NCI-H187 treated with DMSO at 0.1 percent for 48 hours (cell line): ENCODE measurements at places on chromosomes 6 and 20.

DNA sequence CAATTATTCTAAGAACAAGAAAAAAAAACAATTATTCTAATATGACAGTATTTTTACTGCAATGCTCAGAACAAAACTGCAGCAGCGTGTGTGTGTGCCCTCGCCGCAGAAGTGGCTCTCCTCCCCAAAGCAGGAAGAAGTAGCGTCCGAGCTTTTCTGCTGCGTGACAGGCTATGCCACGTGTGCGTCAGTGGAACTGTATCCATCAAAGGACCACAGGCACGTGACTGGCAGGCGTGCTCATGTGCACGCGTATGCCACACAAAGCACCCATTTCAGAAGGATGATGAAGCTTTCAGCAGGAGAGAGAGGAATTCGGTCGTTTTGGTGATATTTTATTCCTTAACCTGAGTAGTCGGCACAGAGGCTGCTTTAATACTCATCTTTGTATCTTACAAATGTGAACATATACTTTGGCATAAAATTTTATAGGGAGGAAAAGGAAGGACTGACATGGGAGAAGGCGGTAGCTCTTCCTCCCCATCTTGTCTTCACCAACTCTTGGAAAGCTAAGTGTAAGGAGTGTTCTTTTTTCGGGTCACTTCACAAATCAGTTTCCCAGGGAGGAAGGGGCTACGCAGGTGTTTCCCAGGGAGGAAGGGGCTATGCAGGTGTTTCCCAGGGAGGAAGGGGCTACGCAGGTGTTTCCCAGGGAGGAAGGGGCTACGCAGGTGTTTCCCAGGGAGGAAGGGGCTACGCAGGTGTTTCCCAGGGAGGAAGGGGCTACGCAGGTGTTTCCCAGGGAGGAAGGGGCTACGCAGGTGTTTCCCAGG, 3.4 kb downstream of the TCFL5 start:
- no peak for DNase-seq

GRCh38 chr6:155373276-155373675, 59.0 kb upstream of the TFB1M start:
- no peak for DNase-seq

- DNase-seq, result no peak
Observed at GRCh38 chr20:63073738-63074065, 66.9 kb upstream of the BHLHE23 start.

GRCh38 chr20:58706975-58707681, 14.5 kb downstream of the NPEPL1 start:
- DNase-seq, result no peak

DNA sequence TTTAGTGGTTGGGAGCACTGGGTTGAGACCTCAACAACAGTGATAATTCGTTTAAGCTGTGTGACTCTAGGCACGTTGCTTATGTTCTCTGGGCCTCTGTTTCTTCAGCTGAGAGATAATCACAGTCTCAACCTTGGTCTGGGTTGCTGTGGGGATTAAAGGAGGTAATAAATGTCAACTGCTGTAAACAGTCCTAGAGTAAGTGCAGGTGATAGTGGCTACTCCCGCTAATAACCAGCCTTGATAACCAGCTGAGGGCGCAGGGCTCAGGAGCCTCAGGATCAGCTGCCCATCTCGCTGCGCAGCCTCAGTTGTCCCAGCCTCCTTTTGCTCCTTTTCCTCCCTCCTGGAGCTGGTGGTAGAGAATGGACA, 58.0 kb downstream of the JARID2 start:
- no peak for DNase-seq

DNA sequence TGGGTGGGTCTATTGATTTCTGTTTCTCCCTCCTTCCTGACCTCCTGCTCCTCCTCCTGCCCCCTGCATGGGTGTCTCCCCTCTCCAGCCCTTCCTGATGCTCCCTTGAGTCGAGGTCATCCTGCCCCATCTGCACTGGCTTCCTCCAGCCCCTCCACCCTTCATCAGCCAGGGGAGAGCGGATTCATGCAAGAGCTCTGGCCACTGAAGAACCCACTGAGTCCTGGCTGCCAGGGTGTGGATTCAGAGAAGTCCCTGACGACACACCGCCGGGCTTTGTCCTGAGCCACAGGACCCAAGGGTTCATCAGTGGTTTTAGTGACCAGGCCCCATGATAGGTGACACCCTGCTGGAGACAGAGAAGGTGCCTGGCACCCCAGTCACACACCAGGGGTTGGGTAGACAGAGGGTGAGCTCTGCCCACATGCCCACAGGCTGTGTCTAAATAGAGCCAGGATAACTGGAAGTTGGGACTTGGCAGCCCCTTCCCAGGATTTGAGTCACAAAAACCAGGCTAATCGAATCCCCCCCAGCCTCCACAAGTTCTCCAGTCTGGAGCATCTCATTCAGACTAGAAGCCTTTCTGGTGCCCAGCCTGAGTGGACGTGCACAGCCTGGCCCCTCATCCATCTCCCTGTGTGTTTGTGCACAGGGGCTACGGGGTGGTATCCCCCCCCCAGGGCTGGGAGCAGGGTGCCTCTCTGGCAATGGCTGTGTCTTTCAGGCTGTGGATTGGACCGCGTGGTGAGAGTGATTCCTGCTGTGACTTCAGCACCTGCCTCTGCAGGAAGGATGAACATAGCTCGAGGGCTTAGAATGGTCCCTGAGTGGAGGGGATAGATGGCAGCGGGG, 1.2 kb downstream of the GFRA4 start:
- DNase-seq, result no peak

DNA sequence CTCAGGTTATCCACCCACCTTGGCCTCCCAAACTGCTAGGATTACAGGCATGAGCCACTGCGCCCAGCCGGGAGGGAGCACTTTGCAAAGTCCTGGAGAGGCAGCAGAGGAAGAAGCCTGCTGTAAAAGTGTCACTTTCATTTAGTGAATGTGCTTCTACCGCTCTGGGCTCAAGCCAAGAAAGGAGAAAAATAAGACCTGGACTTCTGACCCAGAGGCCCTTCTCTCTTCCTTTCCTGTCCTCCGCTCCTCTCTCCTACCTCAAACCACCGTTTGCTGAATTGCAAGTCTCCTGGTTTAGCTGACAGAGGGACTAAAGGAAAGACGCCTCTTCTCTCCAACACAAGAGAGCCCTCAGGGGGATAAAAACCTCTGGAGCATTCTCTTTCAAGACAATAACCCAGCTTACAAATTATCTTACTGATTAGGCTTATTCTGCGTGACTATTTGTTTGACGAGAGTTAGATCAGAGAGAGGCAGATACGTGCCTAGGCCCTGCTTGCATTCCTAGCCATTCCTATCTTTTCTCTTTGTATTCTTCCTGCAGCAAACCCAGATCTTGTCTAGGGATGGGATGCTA, 84.2 kb upstream of the SLC22A23 start:
- DNase-seq, result no peak

DNA sequence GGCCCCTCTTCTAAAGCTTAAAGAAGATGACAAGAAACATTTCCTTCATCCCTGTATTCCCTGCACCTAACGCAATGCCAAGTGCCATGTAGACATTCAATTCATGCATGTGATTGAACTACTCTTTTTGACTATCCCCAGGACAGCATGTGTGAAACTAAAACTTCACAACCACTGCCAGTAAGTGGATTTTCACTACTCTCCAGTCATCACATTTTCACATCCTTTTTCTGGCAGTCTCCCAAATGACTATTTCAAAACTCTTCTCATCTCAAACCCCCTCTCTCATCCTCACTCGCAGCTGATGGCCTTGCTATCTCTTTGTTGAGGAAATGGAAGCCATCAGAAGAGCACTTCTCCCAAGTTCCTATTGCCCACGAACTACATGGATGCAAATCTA, 122.6 kb downstream of the OPRM1 start:
- no peak for DNase-seq

DNA sequence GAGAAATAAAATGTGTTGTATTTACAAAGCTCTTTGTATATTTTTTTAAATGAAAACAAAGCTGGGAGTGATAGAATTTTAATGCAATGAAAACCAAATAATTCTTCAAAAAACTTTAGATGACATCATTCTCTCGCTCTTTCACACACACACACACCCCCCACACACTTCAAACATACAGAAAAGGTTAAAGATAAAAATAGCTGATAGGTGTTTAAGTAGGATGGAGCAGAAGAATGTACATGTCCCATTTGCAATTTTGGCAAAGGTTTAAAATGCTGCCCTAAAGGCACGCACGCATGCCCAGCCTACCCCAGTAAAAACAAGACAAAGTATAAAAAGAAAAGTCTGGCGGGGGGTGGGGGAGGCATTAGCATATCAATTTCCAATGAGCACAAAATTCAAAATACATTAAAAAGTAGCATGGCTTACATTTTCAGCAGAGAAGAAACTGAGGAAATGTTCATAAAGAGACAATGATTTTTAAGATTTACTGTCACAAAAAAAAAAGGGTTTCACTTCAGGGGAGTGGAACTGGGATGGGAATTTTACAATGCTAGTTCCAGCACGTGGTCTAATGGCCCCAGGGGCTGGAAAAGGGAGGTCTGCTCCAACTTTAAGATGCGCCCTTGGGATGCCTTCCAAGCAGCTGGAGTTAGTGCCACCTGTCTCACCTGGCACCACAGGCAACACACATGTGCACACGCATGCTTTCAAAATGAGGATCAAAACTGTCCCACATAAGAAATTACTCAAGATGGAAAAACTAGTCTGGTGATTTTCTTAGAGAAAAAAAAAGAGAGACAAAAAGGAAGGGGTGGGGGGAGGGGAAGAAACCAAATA, 55.1 kb upstream of the NFATC2 start:
- DNase-seq, result no peak

GRCh38 chr6:45272626-45273025, 55.5 kb upstream of the RUNX2 start:
- no peak for DNase-seq

DNA sequence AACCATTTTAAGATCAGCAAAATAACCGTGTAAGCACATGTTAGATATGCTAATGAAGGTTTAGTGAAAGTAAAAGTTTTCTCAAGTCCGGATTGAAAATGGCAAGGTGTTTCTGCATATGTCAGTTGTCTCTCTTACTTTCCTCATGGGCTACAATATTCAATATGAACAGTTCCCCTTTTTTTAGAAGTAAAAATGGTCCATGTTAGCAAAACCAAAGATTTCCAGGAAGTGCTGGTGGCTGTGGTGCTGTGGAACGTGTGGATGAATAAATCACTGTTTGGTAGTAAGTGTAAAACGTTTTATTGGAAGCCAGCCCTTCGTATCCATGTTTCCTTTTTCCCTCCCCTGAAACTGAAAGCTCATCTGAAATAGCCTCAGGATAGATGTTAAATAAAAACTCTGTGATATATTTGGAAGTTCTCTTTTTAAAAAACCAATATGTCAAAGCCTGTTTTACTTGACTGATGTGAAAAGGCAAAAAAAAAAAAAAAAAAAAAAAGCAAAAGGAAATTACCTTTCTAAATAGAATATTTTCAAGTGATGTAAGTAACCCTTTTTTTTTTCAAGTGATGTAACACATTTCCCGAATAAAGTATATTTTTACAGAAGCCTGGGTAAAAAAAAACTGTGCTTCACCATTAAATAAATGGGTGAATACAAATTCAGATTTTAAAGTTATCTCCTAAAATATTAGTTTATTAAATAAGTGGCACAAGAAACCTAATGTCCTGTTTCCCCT, 41.9 kb downstream of the PLEKHG1 start:
- DNase-seq, result no peak

GRCh38 chr20:45032276-45032675, 66.0 kb downstream of the STK4 start:
- DNase-seq, result no peak

DNA sequence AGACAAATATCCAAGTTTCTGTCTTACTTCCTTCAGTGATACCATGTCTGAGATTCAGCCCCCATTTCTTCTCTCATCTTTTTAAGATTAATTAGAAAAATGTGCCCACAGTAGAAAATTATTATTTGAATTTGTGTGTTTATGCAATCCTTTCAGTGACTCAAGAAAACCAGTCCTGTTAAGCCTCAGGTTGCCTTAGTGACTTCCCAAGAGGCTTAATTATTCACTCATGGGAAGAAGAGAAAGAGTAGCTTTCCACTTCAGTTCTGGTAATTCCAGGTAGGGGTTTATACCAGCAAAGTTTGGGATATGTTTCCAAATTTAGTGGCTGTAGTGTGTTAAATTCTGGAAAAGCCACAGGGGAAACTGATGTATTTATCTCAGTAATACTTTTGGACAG, 149.1 kb downstream of the RIMS1 start:
- DNase-seq, result no peak

DNA sequence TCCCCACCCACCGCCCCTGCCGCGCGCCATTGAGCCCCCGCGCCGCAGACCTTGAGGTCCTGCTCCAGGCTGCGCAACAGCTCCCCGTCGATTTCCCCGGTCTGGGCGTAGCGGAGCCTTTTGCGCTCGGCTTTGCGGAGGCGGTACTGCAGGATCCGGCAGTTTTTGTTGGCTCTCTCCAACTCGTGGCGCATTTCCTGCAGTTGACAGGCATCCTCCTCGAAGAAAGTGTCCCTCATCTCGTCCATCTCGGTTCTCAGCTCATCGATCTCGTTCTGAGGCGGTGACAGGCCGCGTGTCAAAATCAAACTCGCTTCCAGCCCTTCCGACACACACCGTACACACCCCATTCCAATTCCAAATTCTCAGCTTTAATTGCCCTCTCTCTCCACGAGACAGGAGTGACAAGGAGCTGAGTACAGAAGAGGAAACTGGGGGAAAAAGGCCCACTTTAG, 4.3 kb downstream of the MTCL3 start:
- no peak for DNase-seq

GRCh38 chr6:165821754-165822153, 158.7 kb upstream of the PDE10A start:
- DNase-seq, result no peak

DNA sequence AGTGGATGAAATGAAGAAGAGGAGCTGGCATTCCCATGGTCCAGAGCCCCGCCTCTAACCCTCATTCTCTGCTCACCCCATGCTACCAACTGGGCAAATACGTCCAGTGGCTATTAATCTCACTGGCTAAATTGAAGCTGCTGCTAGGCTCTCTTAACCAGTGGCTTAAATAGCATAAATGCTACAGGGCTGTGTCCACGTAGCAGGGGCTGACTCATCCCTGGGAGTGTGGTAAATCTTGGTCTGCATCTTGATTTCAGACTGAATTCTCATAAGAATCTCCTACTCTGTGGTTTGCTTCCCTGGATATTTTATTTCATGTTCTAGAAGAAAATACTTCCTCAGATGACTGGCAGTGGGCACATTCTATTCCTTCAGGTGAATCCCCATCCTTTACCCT, 193.1 kb upstream of the ARG1 start:
- no peak for DNase-seq

DNA sequence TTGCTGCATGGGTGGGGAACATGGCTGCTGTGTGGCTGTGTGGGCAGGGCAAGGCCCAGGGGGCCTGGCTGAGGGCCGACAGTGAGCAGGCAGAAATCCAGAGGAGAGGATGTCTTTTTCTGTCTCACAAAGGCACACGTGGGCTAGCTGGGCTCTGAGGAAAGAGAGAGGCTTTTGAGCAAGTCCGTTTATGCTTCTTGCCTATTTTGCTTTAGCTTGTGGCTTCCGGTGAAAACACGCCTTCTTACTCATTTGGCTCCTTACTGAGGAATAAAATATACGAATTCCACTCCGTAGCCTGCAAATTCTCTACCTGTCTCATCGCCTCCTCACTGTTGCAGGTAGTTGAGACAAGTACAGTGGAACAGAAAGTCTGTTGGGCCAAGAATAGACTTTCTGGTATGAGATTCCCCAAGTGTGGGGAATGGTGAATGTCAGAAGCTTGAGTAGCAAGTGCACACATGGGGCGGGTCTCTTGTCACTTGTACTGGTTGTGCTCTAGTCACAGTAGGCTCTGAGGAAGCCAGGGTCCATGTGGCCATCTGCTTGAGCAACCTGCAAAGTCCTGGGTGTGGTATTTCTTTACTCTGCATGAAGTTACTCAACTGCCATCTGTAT, 28.4 kb downstream of the WRNIP1 start:
- DNase-seq, result no peak

- DNase-seq, result no peak
Observed at GRCh38 chr6:96089173-96089572, 73.4 kb downstream of the FUT9 start.

- no peak for DNase-seq
Observed at GRCh38 chr6:140182821-140183220, 808.4 kb upstream of the CITED2 start.
